ENCODE measurements at places on chromosomes 12 and 14. TPM values are rescaled to one million over a fixed set of nuclear protein-coding genes. Genes with fewer than 3 reads are reported as not detected.

- peak; percentile 12 for DNase-seq
Measured at GRCh38 chr14:22520796-22521195, 68.2 kb downstream of the DAD1 start.

DNA sequence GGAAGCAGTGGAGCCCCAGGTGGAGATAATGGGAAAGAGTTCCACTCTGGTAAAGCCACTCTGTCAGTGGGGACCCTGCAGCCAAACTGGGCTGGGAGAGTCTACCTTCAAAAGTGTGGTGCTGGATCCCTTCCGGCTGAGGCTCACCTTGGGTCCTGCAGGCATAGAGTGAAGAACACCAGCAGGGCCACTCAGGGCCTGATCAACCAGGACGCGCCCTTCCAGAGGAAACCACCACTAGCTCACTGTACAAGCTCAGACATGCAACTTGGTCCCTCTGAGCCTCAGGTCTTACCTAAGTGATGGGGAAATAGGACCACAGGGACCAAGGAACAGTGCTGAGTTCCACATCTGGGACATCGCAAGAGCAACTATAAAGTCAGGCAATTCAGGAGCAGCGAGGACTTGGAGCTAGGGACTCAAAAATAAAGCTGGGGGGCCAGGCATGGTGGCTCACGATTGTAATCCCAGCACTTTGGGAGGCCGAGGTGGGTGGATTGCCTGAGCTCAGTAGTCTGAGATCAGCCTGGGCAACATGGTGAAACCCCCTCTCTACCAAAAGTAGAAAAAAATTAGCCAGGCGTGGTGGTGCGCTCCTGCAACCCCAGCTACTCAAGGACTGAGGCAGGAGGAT lies 5.9 kb upstream of the PRPH start:
- no peak for DNase-seq

GRCh38 chr12:57584050-57584449 lies 6.9 kb upstream of the PIP4K2C start:
- no peak for DNase-seq

GRCh38 chr14:57574617-57575288 lies 81.1 kb upstream of the CCDC198 start:
- no peak for DNase-seq

- DNase-seq = no peak
Measured at GRCh38 chr14:69398818-69399210, 322 bp downstream of the SLC39A9 start.

DNA sequence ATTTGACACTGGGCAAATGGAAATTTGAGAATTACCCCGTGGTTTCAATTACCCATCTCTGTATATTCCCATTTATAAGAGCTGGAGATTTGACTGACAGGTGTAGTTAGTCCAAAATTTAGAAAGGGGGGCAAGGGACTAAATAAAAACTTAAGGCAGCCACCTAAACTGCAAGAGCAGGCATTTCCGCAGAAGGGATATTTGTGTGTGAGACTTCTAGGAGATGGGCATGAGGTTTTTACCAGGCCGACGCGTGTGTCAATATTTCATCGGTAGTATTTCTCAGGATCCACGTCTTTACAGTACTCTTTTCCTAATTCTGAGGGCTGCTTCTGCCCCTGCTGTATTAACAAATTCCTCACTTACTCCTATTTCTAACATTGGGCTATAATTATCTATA lies 1.4 kb downstream of the FAR2 start:
- DNase-seq = no peak

The CCDC197 gene
- not detected for total RNA-seq

The RTN1 gene
- total RNA-seq = not detected

The LRTM2 gene
- not detected for total RNA-seq

The ZCRB1 gene
- 33.4 TPM for total RNA-seq

Data from dermis blood vessel endothelial cell (primary cell).